Activated CD4-positive, alpha-beta T cell treated with anti-CD3 and anti-CD28 coated beads, Interleukin-2, Interleukin-4, amounts not matched to agents 100 ng/mL and 50 ng/mL, durations not matched to agents 16 hours and 8 hours (primary cell): ENCODE measurements at places on chromosomes 1 and 21.
A peak's percentile ranks its signal among the peaks of the same experiment; 100 is the strongest.

GRCh38 chr1:204560590-204561150 lies 44.5 kb downstream of the MDM4 start:
- no peak for DNase-seq

DNA sequence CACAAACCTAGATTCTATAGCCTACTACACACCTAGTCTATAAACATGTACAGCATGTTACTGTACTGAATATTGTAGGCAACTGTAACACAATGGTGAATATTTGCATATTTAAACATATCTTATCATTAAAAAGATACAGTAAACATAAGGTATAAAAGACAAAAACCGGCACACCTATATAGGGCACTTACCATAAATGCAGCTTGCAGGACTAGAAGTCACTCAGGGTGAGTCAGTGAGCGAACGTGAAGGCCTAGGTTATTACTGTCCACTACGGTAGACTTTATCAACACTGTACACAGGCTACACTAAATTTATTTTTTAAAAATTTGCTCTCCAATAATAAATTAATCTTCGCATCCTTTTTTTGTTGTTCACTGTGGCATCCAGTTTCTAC lies 13.3 kb downstream of the PSMG1 start:
- no peak for DNase-seq

DNA sequence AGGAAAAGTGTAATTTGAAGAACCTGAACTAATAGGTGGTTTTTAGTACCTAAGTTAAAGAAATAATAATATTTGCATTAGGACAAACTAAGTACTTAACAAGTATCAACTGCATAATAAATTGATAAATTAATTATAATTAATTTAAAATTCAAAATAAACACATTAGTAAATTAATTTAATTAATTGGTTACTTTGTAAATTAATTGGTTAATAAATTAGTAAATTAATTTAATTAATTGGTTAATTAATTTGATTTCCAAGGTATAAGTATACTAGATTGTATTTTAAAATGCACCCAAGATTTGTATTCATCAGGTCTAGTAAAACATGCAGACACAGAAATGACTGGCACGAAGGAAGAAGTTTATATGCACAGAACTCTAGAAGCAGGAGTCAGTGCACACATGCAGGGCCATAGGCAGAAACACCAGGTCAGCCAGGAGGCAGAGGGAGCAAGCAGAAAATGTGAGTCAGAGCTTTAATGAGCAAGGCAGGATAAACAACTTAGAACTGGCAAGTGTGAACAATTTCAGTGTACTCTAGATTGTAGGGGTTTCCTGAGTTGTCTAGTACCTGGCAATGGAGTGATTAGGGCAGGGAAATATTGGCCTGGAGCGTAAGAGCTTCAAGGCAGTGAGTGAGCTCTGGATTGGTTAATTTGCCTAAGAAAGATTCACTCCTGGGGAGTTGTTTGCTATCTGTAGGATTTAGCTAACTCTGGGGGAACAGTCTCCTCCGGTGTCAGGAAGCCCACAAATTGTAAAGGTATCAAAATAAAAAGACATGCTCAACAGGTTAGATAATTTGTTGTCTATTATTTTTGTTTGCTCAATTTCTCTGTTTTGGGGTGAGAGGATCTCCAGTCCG lies 665.7 kb downstream of the MRPL39 start:
- no peak for DNase-seq

- no peak for DNase-seq
Measured at GRCh38 chr1:115429884-115430283, 91.8 kb upstream of the NGF start.

GRCh38 chr1:40626383-40626770 lies 39.1 kb downstream of the RIMS3 start:
- DNase-seq: no peak

DNA sequence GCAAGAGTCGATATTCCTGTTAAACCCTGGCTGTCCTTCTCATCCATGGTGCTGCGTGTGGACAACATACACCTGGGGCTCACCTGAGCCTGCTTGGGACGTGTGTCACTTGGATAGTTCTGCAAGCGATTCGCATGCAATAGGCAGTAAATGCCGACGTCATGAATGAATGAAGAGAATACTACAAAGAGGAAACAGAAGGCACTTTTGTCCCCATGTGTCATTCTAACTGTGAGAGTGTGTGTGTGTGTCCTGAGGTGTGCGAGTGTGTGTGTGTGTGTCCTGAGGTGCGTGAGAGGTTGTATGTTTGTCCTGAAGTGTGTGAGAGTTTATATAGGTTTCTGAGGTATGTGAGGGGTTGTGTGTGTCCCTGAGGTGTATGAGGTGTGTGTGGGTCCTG lies 647 bp upstream of the TCP10L start:
- DNase-seq: no peak

DNA sequence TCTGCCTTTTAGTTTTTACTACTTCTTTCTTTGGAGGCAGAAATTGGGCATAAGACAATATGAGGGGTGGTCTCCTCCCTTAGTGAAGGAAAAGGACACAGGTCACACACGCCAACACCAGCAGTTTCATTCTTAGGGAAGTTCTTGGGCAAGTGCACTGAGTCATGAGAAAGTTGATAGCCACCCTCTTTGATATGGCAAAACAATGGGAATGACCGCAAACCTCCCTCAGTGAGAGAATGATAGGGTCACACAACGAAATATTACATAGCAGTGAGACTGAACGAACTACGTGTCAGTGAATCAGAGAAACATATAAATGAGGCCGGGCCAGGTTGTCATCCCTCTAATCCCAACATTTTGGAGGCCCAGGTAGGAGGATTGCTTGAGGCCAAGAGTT lies 20.0 kb downstream of the IL6R start:
- DNase-seq: no peak

GRCh38 chr1:81802707-81803430 lies 2.1 kb downstream of the ADGRL2 start:
- DNase-seq: no peak

GRCh38 chr1:161473348-161473747 lies 31.9 kb upstream of the FCGR2A start:
- no peak for DNase-seq

DNA sequence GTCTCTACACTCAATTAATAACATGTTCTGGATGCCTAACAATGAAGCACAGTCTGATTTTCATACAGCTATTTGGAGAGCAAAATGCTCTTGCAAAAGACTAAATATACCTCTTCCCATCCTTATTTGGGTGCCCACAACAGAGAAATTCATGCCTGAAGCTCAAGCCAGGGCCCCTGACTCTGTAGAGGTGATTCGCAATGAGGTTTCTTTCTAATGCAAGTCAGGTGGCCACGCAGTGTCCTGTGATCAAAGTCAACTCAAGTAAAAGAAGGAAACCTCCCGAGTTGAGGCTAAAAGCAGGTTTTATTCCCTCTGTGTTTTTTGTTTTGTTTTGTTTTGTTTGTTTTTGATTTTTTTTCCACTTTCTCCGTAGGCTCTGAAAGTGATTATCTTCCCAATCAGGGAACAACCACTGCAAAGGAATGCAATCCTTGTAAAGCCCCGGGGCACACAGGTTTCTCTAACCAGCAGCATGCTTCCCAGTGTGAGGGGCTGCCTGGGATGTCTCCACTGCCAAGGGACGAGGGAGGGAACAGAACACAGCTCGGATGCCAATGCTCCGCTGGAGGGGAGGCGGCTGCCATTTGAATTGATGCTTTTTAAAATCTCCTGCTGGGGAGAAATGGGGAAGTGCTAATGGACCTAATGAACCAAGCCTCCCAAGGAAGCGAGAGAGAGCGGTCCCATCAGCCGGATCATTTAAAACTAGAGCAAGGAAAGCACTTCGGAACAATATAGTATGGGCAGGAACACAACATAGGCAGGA lies 73.8 kb upstream of the SSX2IP start:
- DNase-seq: no peak

DNA sequence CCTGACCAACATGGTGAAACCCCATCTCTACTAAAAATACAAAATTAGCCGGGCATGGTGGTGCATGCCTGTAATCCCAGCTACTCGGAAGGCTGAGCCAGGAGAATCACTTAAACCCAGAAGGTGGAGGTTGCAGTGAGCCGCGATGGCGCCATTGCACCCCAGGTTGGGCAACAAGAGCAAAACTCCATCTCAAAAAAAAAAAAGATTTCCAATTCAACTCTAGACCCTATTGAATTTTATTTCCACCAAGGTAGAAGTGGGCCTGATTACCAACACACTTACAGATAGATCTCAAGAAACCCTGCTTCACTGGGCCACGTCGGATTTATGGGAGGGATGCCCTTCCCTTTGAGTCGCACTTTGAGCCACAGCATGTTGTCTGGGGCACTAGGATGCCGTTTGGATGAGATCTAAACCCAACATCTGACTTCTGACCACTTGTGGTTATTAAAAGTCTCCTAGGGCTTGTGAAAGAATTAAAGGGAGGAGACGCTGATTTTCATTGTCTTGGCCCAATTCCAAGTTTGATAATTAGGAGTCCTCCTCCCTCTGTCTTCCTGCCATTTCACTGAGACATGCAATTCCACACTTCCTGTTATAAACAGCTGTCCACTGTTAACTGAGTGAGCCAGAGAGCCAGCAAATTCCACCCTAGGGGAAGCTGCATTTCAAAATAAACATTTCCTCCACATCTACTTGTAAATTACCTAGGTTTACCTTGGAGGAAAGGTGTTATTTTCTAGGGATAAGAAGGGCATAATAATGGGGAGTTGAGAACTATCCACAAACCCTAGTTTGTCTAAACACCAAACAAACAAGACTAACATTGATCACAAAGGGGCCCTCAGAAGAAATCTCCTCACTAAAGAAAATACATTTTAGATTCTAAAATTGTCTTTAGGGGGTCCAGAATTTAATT lies 5.2 kb upstream of the RERE start:
- no peak for DNase-seq

GRCh38 chr1:103525114-103525606 lies 339 bp upstream of the RNPC3 start:
- no peak for DNase-seq

DNA sequence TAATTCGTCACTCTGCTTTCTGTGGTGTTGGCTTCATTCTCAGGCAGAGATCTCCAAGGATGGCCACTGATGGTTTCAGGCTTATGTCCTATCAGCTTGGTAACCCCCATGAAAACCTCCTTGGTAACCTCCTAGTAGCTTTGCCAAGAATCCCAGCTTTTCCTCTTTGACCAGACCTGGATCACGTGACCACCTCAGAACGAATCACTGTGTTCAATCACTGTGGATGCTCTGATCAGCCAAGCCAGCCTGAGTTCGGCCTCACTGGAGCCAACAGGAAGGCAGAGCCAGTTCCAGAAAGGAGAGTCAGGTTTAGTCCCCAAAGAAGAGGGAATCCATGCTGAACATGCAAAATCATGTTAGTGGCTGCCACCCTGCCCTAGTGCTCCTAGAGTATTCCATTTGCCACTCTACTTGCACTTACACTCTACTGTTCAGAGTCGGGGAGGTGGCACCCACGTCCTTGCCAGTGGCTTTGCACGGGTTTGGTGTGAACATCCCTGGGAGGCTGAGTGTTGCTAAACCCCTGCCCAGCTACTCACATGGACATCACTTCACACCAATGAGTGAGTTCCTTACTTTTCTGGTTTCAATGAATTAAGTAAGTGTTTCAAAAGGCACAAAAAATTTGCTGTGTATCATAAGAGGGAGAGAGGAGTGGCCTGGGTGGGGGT lies 33.5 kb upstream of the SSBP3 start:
- no peak for DNase-seq

GRCh38 chr1:245807306-245807705 lies 652.5 kb downstream of the KIF26B start:
- peak; percentile 17 for DNase-seq

DNA sequence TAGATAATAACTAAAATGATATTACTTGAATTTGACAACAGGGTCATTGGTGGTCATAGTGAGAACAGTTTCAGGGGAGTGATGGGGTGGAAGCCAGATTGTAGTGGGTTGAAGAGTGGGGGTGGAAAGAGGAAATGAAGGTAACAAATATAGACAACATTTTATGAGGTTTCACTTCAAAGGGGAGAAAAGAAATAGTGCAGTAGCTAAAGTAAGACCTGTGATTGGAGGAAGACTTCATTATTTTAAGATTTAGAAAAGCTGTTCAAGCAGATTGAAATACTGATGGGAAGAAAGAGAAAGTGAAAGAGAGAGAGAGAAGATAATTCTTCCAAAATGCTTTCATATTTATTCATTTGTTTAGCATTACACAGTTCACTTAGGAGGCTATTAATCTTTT lies 52.0 kb upstream of the KCNA3 start:
- DNase-seq: no peak

GRCh38 chr1:6025269-6026094 lies 20.2 kb upstream of the KCNAB2 start:
- no peak for DNase-seq

DNA sequence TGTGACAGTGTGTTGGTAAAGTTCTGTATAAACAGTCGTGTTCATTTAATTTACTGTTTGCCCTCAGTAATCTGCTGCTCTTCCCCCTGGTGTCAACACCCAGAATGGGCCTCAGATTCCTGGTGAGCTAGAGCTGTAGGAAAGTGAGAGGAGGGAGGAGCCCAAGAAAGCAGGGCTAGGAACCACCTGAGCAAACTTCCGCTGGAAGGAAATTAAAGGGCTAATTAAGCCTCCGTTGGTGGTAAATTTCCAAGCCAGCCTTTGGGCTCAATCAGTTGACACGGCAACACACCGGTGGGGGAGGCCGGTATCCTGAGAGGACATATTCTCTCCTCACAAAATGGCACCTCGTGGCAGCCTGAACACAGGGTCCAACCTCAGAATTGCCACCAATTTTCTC lies 32.9 kb downstream of the RAB3B start:
- no peak for DNase-seq

DNA sequence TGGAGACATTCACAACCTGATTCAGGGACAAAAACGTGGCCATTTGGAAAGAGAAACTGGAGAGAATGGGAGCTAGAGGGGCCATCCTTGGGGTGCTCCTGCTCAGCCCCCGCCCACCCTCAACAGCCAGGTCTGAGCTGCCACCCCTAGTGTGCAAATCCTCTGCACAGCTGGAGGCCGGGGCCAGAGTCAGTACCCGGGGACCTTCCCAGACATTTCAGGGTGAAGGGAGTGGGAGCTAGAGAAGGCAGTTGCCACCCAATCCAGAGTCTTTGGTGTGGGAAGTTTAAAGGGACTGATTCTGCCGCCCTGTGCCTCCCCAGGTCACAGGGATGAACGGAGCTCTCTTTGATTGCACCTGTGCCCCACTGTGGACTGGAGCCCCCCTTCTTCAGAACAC lies 397.4 kb downstream of the MATN1 start:
- DNase-seq: no peak

- DNase-seq: no peak
Measured at GRCh38 chr1:226436472-226436854, 28.6 kb upstream of the PARP1 start.

DNA sequence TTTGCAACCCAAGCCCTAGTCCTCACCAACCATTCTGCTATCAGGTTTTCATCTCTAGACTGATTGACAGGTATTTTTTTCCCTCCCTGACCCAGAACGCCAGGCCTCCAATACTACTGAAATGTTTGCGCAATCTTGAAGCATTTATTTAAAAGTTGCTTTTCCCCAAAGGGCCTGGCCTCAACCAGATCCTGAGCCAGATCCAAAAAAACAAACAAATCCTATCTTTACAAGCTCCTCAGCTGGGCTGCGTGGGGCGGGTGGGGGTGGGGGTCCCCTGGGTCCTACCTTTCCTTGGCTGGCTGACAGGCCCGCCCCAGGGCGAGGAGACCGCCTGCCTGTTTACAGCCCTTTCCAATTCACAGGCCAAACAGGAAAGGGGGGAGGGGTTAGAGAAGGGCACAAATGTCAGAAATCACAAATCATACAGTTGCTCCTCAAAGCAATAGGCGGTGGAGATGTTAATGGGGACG lies 98.8 kb downstream of the FOXD2 start:
- no peak for DNase-seq

GRCh38 chr1:193850745-193851144 lies 664.3 kb upstream of the B3GALT2 start:
- DNase-seq: no peak
